ENCODE measurements at places on chromosomes 6 and 20.

GRCh38 chr20:40506537-40506939, 182.5 kb downstream of the MAFB start:
- peak; percentile 87 for DNase-seq

- DNase-seq: no peak
Measured at GRCh38 chr6:62716719-62717118, 430.7 kb upstream of the KHDRBS2 start.

GRCh38 chr20:39646874-39647413, 684.8 kb downstream of the DHX35 start:
- no peak for DNase-seq

DNA sequence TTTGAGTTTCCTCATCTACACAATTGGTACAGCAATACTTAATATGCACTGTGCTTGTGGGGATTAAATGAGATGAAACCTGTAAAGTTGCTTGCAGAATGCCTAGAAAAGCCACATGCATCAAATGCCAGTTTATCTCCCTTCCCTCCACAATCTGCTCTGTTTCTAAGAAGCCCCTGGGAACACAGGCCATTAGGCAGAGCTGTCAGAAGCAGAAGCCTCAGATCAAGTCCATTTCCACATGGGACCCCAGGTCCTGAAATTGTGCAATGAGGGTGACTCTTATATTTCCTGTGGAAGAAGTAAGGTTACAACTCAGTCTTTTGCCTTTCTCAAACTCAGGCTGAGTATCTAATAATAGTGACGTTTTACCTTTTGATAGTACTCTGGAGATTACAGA, 737.4 kb downstream of the KIF16B start:
- no peak for DNase-seq

DNA sequence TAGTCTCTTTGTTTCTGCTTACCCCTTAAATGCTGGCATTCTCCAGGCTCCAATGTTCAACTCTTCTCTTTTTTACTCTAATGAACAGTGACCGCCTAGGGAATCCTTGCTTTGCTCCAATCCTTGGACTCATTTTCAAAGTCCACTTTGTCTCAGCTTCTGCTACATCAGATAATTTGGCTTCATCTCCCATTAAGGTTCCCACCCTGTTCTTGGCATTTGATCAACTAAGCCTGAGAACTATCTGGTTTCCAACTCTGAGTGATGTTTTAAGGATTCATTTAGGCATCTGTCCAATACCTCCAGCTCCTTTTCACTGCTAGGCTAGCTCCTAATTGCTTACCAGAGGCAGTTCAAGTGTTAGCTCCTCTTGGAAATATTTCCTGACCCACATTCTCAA, 64.9 kb downstream of the ME1 start:
- no peak for DNase-seq

GRCh38 chr20:37384683-37385174, 38.8 kb downstream of the SRC start:
- DNase-seq: peak; percentile 71

- DNase-seq: no peak
Measured at GRCh38 chr6:55260181-55260580, 67.1 kb upstream of the GFRAL start.

GRCh38 chr20:33859751-33860150, 48.6 kb downstream of the CHMP4B start:
- no peak for DNase-seq

DNA sequence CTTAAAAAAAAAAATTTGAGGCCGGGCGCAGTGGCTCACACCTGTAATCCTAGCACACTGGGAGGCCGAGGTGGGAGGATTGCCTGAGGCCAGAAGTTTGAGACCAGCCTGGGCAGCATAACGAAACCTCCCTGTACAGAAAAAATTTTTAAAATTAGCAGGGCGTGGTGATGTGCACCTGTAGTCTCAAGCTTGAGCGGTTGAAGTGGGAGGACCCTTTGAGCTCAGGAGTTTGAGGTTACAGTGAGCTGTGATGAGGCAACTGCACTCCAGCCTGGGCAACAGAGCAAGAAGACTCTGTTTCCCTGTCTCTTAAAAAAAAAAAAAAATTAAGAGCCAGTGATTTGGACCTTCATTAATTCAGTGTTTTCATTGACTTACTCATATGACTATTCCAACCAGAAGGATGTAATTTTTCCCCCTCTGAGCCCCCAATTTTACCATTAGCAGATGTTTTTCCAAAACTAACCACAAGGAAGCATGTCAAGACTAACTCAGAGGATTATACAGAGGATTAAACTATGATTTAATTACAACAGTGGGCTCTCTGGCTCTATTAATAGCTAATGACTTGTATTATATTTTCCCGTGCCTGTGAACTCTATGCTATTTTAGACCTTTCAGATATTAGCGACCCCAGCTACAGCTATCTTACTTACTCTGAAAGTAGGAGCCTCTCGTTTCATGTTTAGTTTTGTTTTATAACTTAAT, 75.1 kb downstream of the ARID1B start:
- DNase-seq: no peak

- DNase-seq: peak; percentile 72
Measured at GRCh38 chr6:166097914-166098522, 69.6 kb downstream of the TBXT start.

- no peak for DNase-seq
Measured at GRCh38 chr6:81797591-81797990, 45.1 kb upstream of the TENT5A start.

DNA sequence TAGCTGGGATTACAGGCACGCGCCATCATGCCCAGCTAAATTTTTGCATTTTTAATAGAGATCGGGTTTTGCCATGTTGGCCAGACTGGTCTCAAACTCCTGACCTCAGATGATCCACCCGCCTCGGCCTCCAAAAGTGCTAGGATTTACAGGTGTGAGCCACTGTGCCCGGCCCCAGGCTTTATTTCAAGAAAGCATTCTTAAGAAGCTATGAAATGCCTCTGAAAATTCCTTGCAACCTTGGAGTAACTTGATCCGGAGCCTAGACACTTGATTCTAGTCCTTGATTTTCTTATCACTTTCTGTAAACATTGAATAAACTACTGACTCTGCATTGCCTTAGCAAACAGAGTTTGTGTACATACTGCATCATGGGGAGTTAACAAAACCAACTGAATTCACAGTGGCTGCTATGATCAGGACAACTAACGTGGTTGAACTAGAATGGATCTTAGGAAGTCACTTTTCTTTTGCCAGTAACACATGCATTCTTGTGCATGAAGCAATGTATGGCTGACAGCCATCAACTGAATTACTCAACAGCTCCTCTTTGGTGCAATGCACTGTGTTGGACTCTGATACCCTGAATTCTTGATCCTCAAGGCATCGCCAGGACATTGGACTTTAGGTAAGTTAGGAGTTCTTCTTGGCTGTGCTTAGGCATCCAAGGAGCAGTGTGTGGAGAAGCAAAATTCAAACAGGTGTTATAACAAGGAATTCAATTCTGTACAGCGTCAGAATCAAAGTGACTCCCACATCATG, 102.8 kb upstream of the TMEM170B start:
- DNase-seq: no peak

GRCh38 chr20:62311150-62311549, 8.4 kb downstream of the ADRM1 start:
- no peak for DNase-seq

- DNase-seq: no peak
Measured at GRCh38 chr20:47241345-47241781, 115.1 kb downstream of the ZMYND8 start.

DNA sequence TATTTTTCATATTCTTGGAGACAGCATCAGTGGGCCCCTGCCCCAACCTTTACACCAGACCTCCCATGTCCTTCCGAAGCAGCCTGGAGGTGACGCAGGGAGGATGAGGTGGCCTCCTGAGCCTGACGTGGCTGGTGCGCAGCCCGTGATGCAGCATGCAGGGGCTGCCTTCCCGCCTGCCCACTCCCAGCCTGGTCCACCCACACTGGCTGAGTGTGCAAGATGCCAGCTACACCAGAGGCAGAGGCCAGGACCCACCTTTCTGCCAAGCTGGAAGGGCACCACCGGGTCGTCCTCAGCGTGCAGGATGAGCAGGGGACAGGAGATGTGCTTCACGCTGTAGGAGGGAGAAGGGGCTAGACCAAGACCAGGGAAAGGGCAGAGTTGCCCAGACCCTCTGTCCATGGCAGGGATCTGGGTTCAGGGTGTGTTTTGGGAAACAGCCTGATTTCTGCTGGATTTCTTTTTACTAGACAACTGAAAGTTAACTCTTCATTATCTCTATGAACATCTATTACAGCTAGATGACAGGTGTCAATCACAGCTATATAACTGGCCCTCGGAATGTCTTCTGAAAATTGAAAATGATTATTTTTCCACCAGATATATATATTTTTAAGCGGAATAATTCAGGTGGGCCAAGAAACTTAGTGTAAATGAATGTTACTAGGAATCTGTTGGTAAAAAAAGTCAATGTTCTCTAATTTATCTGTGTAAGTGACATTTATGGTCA, 55.6 kb downstream of the PYGB start:
- no peak for DNase-seq

DNA sequence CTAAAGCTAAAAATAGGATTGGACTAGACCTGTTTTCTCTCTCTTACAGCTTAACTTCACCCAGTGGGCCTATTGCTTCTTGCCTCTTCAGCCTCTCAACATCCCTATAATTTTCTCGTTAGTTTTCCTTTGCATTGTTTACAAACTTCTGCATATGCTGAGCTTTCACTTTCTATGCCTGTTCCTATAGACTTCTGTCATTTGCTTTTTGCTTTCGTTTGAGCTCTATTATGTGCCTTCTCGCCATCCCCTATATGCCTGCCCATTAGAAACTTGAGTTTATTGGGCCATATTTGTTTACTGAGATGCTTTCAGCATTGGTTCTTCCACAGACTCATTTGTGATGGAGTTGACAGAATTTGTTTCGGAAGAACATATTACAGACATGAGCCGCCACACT, 40.9 kb downstream of the NCOA7 start:
- DNase-seq: no peak

GRCh38 chr6:139175389-139175948, 40.6 kb downstream of the HECA start:
- DNase-seq: no peak

GRCh38 chr6:166419717-166420116, 37.0 kb upstream of the MPC1 start:
- no peak for DNase-seq

- peak; percentile 84 for DNase-seq
Measured at GRCh38 chr6:31821301-31822035, 6.1 kb upstream of the HSPA1B start.
